ENCODE measurements at places on chromosomes 3 and 15.

DNA sequence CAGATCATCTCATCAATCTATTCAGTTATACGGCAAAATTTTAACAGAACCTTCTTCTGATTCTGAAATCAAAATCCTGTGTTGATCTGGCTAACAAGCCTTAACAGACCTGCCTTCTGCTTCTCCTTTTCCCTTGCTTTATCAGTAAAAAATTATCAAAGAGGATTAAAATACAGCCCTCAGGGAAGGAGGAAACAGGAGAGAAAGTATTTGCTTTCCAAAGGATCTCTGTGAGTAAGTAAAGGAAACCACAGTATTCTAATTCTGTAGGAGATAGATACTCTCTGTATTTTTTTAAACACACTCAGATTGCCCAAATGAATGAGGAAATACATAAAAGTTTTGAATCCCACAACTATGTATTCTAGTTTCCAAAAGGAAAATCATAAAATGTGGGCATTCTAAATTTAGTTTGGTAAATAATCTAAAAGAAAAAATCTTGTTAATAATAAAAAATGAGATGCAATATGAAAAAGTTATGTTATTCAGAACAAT is 221.8 kb downstream of the ZIC1 start:
- DNase-seq = no peak

- no peak for DNase-seq
Measured at GRCh38 chr3:20849975-20850374, 664.0 kb upstream of the SGO1 start.

GRCh38 chr15:69585937-69586336 is 133.3 kb downstream of the RPLP1 start:
- no peak for DNase-seq

DNA sequence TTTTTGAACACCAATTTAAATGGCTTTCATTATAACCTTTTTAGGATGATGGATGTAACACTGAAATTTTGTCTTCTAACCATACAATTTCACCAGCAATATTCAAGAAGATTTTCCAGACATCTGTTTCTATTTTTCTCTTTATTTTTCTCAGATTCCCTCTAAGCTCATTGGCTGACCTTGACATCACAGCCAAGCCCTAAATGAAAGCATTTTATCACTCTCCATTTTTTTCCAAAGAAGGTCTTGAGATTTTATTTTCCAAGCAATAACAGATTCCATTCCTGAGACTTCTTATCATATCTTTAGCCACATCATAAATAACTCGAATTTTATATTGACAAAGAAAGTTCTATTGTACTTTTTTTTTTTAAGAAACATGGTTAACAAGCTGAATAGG is 392.6 kb upstream of the THBS1 start:
- no peak for DNase-seq

- no peak for DNase-seq
Measured at GRCh38 chr15:56082263-56082761, 88.9 kb upstream of the NEDD4 start.

GRCh38 chr3:24263069-24263668 is 231.5 kb downstream of the THRB start:
- DNase-seq = peak; percentile 62

- no peak for DNase-seq
Measured at GRCh38 chr3:155741603-155742002, 3.3 kb downstream of the PLCH1 start.

- DNase-seq = no peak
Measured at GRCh38 chr3:186828340-186828739, 14.2 kb upstream of the ADIPOQ start.

- no peak for DNase-seq
Measured at GRCh38 chr3:58183221-58183620, 27.6 kb downstream of the DNASE1L3 start.

DNA sequence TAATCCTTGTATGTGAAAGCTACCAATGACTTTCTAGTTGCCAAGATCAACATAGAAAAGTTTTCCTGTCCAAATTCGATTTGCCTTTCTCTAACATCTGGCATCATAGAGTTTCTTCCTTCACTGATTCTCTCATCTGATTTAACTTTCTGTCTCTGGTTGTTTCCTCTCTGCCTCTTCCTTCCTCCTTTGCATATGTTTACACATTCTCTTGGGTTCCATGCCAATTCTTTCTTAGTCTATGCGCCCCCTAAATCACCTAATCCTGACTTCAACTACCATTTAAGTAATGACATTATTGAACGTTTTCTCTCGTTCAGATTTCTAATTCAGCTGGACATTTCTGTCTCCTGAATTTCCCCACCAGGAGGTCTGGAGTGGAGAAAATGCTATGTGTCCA is 561.9 kb upstream of the TGFBR2 start:
- DNase-seq = no peak

DNA sequence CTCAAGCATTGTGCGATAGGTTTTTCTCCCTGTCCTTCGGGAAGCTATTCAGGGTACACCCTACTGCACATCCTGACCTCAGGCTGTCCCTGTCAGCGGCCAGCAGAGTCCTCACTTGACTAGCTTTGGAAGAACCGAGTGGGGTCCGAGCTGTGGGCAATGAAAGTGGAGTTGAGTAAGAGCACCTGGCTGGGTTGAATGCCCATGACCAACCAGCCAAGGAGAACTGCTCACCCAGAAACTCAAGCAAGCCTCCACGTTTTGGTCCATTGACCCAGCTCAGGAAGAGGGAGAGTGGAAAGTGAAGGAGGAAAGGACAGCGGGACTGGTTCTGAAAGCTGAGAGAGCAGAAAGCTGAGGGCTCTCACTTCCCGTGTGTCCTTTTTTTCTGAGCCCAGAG is 36.0 kb upstream of the HDGFL3 start:
- no peak for DNase-seq

DNA sequence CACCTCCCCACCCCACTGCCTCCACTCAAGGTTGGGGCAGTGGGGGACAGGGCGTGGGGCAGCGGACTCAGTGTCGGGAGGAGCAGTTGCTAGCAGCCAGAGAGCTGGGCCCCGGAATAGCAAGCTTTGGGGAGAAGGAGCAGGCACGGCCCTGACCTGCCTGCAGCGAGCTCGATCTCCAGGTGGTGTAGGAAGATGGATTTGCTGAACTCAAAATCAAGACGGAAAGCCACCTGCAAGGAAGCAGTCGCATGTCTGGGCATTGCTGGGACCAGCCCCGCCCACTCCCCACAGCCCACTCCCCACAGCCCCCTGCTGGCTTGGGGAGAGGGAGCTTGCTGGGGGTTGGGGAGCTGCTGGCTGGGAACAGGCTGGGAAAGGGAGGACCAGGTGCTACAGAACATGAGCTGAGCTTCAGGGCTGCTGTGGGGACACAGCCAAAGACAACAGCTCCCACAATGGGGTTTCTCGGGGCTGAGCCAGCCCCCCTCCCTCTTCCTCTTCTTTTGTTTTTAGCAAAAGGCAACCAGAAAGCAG is 38.0 kb downstream of the FEM1B start:
- no peak for DNase-seq

DNA sequence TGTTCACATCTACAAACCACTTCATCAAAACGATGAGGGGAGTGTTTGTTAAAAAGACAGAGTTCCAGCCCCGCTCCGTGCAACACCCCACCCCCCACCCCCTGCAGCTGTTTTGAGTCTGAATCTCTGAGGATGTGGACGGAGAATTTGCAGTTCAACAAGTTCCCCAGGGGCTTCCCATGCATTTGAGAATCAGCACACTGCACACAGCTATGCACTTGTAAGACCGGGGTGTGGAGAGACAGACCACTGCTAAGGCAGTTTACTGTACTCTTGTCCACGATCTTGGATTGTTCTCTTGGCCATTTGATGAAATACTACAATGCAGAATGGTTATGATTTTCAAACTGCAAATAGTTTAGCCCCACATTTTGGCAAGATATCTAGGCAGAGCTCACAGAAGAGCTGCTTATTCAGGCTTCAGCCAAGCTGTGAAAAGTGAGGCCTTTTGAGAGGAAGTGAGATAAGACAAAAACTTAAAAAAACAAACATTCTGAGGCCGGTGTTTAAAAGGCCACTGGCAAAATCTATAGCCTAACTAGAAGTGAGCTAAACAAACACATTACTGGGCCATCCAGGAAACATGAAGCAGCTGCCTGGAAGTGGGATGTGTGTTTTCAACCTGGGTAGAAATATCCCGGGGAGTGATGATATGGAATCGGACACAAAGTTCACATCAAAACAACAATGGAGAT is 308.2 kb upstream of the ADAMTS9 start:
- DNase-seq = no peak

DNA sequence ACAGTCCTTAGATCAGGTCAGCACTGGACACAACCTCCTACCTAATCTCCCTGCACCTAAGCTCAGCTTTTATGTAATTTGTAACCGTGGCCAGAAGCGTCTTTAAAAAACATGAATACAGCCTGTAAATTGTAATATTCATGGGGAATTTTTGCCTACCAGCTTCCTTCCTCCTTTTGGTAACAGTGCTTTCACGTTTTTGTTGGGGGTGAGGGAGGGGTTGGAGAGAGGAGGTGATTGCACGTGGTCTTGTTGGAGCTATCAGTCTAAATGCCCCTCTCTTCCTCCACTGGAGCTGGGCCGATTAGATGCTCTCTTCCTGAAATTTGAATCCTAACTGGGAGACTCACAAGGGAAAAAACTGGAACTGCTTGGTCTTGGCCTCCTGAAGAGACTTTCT is 35.1 kb upstream of the SCN5A start:
- DNase-seq = no peak
